ENCODE measurements at places on chromosomes 7 and 10. TPM values are rescaled to one million over a fixed set of nuclear protein-coding genes. Genes with fewer than 3 reads are reported as not detected.

GRCh38 chr10:28913436-28914237 is 236.3 kb downstream of the BAMBI start:
- H3K4me3 ChIP-seq = no peak overlapping the region
- H3K4me1 ChIP-seq = no peaks in the 10 kb centered on the region
- no peak for DNase-seq
- H3K27ac ChIP-seq = no peak overlapping the region

POMZP3 gene
- 11.3 TPM for total RNA-seq

GRCh38 chr7:113120647-113121046 is 2.3 kb upstream of the SMIM30 start:
- H3K27me3 ChIP-seq = no peaks in the 10 kb centered on the region
- H3K36me3 ChIP-seq = peaks cover 5% of the 10 kb centered on the region
- no peak overlapping the region for H3K4me3 ChIP-seq
- DNase-seq = no peak
- no peak overlapping the region for H3K27ac ChIP-seq
- peaks cover 29% of the 10 kb centered on the region for H3K4me1 ChIP-seq

DIP2C gene
- 2.3 TPM for total RNA-seq

DNA sequence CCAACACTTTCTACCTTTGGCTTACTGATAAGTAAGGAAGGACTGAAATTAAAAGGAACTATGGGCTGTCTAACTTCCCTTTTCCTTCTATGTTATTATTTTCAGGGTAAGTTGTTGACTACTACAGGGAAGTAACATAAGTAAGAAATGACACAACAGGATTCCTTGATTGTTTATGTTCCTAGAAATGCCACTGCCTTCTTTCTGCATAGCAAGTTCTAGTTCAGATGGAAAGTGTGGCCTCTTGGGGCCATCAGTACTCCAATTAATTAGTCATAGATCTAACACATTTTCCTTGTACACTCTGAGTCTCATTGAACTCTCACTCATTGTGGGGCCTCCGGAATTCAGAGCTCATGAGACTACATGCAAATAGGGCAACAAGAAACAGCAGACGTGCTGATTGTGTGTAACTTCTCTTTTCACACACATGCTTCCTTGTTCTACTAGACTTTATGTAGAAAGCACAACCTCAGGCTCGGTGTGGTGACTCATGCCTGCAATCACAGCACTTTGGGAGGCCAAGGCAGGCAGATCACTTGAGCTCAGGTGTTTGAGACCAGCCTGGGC is 35.3 kb upstream of the HIBADH start:
- no peak overlapping the region for H3K4me3 ChIP-seq
- no peak overlapping the region for H3K27ac ChIP-seq
- DNase-seq = peak; percentile 5
- H3K4me1 ChIP-seq = no peaks in the 10 kb centered on the region
- no peaks in the 10 kb centered on the region for H3K36me3 ChIP-seq
- H3K27me3 ChIP-seq = peaks cover 11% of the 10 kb centered on the region

- no peaks in the 10 kb centered on the region for H3K27me3 ChIP-seq
- H3K4me1 ChIP-seq = no peaks in the 10 kb centered on the region
- no peak overlapping the region for H3K27ac ChIP-seq
- no peaks in the 10 kb centered on the region for H3K36me3 ChIP-seq
- DNase-seq = no peak
Observed at GRCh38 chr7:30068117-30068516, 39.9 kb downstream of the PLEKHA8 start.

MMRN2 gene
- not detected for total RNA-seq

CYREN gene
- 34.4 TPM for total RNA-seq

DNA sequence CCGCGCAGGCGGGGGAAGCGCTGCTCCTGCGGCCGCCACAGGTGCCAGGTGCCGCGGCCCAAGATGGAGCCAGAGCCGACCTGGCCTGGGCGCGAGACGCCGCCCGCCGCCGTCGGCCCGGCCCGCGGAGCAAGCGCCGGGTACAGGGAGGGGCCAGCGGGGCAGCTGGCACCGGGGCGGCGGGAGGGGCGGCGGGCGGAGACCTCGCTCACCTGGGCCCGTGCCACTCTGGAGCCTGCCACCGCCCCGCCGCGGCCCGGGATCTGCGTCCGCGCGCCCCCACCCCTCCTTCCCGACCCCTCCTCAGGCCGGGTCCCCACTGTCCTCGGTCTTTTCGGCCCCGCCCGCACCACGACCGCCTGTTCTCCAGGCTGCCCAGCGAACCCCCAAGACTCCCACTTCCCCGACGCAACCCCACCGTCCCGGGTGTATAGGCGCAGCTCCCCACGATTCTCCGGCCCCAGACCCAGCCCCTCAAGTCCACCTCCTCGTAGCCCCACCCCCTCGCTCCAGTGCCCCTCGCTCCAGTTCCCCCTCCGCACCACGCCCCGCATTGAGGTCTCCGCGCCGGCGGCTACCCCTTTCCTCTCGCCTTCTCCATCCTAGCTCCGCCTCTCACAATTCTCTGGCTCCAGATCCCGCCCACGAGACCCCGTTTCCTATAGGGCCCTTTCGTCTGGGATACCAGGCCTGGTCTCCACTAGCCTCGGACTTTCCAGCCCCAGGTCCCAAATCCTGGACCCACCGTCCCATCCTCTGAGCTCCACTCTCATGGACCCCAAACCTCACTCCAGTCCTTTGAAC is at the start of gene GPRIN2:
Gene GPRIN2 (minus strand): TSS at position 144 of the 804 bp plus-strand sequence. CDS start 5,922 bp downstream, outside the sequence.
- H3K4me1 ChIP-seq = peaks cover 5% of the 10 kb centered on the region
- no peak within 1 kb of the TSS for H3K27ac ChIP-seq
- DNase-seq = peak; percentile 5
- no peak within 1 kb of the TSS for H3K4me3 ChIP-seq
- H3K27me3 ChIP-seq = no peaks in the 10 kb centered on the region
- H3K36me3 ChIP-seq = no peaks in the 10 kb centered on the region

- no peak overlapping the region for H3K27ac ChIP-seq
- H3K4me1 ChIP-seq = peaks cover 7% of the 10 kb centered on the region
- peaks cover 76% of the 10 kb centered on the region for H3K27me3 ChIP-seq
- H3K36me3 ChIP-seq = no peaks in the 10 kb centered on the region
- H3K4me3 ChIP-seq = no peak overlapping the region
Observed at GRCh38 chr7:28955356-28955717, 2.8 kb downstream of the TRIL start.

SYT15B gene
- total RNA-seq = 0.19 TPM

GRCh38 chr7:151250181-151251132 is 2.0 kb upstream of the SMARCD3 start:
- no peak overlapping the region for H3K27ac ChIP-seq
- H3K4me1 ChIP-seq = peaks cover 23% of the 10 kb centered on the region

Measured in activated CD4-positive, alpha-beta T cell treated with anti-CD3 and anti-CD28 coated beads, Interleukin-2, amount 10 ng/mL, durations not matched to agents 7 days and 5 days (primary cell).